Activated CD8-positive, alpha-beta memory T cell treated with anti-CD3 and anti-CD28 coated beads for 1 hour (primary cell): ENCODE measurements at places on chromosomes 3 and 15.

- no peak for DNase-seq
Measured at GRCh38 chr3:10395196-10395595, 74.3 kb upstream of the SEC13 start.

GRCh38 chr15:32919749-32920414 lies 202.1 kb downstream of the GREM1 start:
- no peak for DNase-seq

- no peak for DNase-seq
Measured at GRCh38 chr15:79154483-79155135, 64.0 kb upstream of the RASGRF1 start.

DNA sequence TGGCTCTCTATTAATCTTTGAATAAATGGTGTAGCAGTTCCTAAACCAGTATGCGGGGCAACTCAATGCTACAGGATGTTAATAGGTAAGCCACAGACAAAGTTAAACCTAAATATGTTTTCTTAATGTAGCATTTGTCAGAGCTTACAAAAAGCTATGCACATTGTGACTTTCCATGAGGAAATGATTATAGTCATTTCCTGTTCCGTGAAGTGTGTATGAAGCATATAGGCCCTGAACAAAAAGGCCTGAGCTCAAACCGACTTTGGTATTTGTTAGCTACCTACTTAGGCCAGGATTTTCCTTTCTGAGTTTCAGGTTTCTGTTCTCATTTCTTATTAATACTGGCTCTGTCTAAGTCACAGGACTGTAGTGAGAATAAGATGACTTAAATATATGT lies 14.2 kb downstream of the ZNF80 start:
- no peak for DNase-seq

DNA sequence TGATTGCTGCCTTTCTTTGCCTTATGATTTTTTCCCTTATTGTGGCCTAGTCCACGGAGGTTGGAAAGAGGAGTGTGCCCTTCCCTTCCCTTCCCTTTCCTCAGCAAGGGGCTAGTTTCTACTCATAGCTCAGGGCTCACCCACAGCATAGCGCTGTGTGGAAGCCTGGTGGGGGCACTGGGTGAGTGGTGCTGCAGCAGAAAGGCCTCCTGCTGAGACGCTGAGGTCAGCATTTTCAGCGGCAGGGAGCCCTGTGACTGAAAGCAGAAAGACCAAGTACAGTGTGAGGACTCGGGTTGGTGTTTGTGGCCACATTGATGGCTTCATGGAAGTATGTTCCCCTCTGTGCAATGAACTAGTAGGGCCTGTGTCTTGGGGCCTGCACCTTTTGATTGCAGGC lies 21.9 kb downstream of the CACNA1D start:
- DNase-seq, result no peak

- DNase-seq, result no peak
Measured at GRCh38 chr3:123374016-123374415, 74.9 kb downstream of the ADCY5 start.

- DNase-seq, result no peak
Measured at GRCh38 chr15:61146091-61146930, 82.8 kb downstream of the RORA start.

DNA sequence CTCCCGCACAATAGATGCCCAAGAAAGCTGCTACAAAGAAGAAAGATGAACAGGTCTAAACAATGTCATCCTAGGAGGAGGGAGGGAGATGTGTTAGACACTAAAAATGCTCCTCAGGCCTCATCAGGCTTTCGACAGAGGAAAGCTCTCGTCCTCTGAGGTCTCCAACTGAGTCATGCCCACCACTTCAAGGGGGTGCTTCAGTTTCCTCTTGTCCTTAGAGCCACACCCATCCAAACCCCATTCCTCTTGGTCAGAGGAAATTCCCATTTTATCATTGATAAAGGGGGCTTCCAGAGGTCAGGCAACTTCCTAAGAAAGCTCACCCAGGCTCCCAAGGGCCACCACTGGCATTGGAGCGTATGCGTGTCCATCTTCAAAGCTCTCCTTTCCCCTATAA lies 50.1 kb downstream of the HEG1 start:
- no peak for DNase-seq
